ENCODE measurements at places on chromosomes 16 and 17.

GRCh38 chr16:23132775-23133463, 16.3 kb downstream of the USP31 start:
- peak; percentile 30 for DNase-seq

DNA sequence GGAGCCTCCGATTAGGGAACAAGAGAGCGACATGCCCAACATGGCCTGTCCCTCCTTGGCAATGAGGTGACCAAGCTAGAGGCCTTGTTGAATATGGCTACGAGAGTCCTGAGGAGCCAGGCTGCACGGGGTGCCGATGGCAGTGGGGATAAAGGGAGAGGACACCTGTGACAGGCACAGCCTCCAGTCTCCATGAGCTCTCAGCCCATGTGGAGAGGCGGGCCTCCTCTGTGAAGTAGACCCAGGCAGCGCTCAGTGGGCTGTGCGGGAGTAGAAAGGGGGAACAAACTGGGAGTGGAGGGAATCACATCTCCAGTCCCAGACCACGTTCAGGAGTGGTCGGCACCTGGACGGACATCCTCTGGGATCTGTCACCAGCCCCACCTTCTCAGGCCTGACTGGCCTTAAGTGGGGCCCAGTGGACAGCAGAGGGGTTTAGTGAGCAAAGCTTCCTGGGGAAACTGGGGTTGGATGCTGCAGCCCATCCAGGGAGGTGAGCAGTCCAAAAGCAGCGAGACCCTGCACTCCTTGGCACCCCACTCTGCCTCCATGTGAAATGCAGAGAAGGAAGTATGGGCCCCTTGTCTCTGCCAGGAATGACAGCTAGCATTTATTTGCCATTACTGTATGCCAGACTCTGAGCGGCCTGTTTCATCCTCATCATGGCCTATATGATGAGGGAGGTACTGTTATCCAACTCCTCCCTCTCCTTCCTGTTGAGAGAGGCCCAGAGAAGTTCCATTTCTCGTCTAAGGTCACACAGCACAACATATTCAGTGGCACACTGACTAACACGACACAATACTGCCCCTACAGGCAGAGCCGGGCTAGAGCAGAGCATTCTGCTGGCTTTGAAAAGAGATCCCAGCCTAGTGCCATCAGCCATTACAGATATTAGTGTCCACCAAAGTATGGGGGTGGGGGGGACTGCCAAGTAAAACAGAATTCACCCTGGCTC, 4.5 kb upstream of the TMEM92 start:
- DNase-seq, result peak; percentile 94

GRCh38 chr16:3059041-3059722, 6.3 kb upstream of the IL32 start:
- peak; percentile 90 for DNase-seq

- DNase-seq, result no peak
Measured at GRCh38 chr17:311119-311782, 41.4 kb downstream of the RPH3AL start.

DNA sequence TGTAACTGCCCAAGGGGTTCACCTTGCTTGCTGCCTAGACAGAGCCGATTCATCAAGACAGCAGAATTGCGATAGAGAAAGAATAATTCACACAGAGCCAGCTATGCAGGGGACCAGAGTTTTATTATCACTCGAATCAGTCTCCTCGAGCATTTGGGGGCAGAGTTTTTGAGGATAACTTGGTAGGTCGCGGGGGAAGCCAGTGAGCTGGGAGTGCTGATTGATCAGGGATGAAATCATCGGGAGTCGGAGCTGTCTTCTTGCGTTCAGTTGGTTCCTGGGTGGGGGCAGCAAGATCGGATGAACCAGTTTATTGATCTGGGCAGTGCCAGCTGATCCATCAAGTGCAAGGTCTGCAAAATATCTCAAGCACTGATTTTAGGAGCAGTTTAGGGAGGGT, 9.1 kb downstream of the ITGAM start:
- no peak for DNase-seq

GRCh38 chr17:79466562-79467350, 144.1 kb downstream of the RBFOX3 start:
- no peak for DNase-seq

DNA sequence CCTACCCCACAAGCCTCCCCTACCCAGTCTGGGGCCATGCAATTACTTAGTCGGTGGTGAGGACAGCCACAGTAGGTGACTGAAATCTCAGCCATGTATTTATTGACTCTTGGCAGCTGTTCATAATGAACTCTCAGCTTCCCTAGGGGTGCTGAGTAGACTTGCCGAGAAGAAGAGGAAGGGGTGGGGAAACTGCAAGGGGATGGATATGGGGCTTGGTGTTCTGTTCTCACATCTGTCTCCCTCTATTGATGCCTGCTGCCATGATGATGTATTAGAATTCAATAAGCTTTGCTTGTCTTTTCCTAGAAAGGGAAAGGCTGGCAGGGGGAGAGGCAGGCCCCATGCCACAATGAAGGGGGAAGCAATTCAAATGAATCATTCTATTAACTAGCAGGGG, 112.9 kb downstream of the GP2 start:
- DNase-seq, result no peak

DNA sequence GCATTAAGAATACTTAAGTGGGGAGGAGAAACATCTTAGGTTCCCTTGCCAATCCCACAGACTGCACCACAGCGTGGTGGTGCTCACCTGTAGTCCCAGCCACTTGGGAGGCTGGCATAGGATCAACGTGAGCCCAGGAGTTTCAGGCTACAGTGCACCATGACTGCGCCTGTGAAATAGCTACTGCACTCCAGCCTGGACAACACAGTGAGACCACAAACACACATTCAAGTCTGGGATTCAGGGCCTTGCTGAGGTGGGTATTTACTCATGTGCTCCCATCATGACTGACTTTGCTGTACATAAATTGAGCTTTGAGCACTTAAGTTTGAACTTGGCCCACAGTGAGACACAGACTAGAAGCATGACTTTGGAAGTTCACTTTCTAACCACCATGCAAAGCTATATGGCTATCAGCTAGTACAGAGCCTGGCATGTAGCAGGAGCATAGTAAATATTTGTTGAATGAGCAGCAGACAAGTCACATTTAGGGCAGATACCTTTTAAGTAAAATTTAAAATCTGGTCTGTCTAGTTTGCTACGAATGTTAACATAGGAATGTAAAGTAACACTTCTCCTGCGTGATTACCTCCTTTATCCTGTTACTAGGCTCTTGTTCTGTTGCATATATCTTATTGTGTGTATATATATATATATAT, 33.5 kb downstream of the CEP95 start:
- no peak for DNase-seq

GRCh38 chr16:67336648-67337047, 10.0 kb downstream of the LRRC36 start:
- DNase-seq, result no peak

GRCh38 chr17:61338000-61338798, 61.4 kb upstream of the TBX2 start:
- peak; percentile 87 for DNase-seq

- no peak for DNase-seq
Measured at GRCh38 chr17:1008008-1008761, 11.3 kb downstream of the TIMM22 start.

- DNase-seq, result no peak
Measured at GRCh38 chr16:48546774-48547173, 63.2 kb downstream of the N4BP1 start.

DNA sequence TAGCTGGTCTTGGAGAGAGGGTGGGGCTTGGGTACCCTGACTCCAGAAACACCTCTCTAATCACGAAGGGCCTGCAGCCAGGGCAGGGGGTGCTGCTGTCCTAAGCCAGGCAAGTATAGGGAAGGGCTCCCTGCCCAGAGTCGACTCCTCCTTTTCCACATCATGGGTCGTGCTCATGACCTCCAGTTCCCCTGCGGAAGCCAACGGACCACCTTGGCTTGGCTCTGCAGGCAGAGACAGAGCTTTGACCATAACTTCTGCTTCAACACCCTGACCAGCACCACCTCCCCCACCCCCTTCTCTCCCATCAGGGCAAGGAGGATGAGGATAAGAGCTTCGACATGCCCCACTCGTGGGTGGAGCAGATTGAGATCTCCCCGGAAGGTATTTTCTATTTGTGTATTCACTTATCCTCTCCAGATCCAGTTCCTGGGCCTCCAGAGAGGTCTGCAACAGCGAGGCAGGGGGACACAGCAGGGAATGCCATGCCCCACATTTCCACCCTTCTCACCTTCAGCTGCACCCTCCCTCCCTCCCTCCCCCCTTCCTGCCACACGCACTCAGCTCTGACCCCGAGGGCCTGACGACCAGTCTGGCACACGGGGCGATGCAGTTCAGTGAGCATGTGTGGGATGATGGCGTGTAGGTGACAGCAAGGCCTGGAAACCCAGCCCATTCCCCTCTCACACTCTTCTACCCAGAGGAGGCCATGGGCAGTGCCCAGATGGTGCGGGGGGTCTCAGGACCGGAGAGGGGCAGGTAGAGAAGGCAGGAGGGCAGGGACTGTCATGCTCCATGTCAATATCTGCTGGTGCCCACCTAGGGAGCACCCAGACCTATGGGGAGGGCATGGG, 14.0 kb upstream of the KATNB1 start:
- DNase-seq, result no peak

GRCh38 chr16:89612415-89613166, 851 bp upstream of the DPEP1 start:
- DNase-seq, result no peak

- peak; percentile 83 for DNase-seq
Measured at GRCh38 chr17:75684924-75685323, 17.8 kb downstream of the SAP30BP start.

DNA sequence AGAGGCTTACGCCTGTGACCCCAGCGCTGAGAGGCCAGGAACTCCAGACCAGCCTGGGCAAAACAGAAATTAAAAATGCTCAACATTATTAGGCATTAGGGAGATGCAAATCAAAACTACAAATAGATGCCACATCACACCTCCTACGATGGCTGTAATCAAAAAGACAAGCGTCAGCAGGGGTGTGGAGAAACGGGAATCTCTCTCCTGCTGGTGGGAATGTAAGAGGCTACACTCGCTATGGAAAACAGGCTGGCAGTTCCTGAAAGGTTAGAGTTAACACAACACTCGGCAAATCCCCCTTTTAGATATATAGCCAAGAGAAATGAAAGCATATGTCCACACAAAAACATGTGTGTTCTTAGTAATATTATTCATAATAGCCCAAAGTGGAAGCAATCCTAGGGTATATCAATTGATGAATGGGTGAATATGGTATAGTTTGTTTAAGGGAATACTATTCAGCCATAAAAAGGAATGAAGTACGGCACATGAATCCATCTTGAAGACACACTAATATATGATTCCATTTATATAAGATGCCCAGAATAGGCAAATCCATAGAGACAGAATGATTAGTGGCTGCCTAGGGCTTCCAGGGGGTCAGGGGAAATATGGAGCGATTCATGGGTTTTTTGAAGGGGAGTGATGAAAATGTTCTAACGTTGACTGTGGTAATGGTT, 1.8 kb upstream of the NPRL3 start:
- no peak for DNase-seq

DNA sequence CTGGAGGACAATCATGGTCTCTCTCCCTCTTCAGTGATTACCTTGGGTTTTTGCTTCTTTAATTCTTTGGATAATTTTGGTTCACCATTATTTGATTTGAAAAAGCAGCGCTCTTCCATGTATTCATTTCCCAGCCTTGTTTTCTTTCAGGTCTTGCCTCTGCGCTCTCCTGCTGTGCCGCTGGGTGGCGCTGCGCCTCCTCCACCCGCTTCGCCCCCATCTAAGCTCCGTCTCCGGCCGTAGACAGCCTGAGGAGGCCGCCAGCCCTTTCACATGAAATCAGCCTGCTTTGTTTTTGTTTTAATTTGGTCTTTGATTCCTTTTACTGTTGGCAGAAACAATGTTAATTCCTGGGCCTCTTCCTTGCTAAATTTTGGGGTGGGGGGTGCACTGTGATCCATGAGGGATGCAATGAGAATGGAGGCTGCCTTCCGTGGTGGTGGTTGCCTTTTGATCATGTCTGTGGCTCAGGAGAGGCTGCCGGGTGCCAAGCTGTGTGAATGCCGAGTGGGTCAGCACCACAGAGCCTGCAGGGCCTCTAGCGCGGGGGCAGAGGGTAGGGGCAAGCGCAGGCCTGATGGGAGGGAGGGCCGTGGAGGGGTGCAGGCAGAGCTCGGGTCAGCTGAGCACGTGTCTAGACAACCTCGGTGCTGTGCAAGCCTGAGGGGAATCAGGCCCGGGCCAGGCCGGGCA, 64.1 kb downstream of the PLD6 start:
- peak; percentile 42 for DNase-seq

DNA sequence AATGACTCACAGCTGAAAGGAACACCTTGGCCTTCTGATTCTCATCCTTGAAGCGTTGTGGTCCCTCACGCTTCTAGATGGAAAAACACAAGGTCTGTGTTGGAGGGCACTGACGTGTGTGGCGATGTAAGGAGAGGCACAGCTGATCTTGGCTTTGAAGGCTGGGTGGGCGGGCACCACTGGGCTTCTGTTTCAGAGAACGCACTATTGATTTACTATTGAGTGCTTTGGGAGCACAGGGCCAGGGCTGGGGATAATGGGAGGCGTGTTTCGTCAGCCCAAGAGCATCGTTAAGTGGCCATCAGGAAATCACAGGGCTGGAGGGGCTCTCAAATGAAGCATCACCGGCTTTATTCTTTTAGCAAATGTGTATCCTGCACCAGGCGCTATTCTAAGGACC, 70.7 kb downstream of the CMIP start:
- DNase-seq, result no peak

- DNase-seq, result peak; percentile 97
Measured at GRCh38 chr16:86566601-86566965, at the start of gene FOXC2. TSS of gene FOXC2 (plus strand) at chr16:86566829. CDS start at chr16:86567336, 507 bp downstream.

- DNase-seq, result no peak
Measured at GRCh38 chr17:80673152-80673920, 128.7 kb downstream of the RPTOR start.

- no peak for DNase-seq
Measured at GRCh38 chr17:29363716-29364115, 26.4 kb upstream of the TAOK1 start.

DNA sequence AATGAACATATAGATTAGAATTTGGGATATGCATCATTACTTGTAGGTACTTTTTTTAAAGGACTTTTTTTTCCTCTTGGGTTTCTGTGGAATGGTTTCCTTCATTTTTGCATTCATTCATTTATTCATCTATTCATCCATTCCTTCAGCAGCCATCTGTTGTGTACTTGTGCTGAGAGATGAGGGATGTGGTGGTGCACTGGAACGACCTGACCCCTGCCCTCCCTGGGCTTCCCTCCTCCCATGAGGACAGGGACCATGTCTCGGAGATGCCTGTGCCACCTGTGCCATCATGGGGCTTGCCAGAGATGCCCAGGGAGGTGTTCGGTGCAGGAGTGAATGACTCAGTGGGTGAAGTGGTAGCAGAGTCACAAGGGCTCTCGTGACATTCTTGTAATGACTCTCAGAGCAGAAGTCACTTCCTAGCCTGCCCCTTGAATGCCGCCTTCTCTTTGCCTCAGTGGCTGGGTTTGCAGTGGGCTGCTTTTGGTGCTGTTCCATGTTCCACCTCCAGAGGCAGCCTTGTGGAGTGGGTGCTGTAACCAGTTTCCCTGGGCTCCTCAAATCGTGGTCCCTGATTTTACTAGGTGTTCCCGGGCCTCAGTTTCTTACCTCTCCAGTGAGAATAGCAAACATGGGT, 43.9 kb downstream of the CLEC16A start:
- DNase-seq, result no peak
